ENCODE measurements at places on chromosomes 2 and 18. TPM values are rescaled to one million over a fixed set of nuclear protein-coding genes. Genes with fewer than 3 reads are reported as not detected.

KCMF1 gene
- 50.8 TPM for polyA plus RNA-seq

FSIP2 gene
- 1.9 TPM for polyA plus RNA-seq

TUBA3E gene
- 32.0 TPM for polyA plus RNA-seq

WDR35 gene
- 1.8 TPM for polyA plus RNA-seq

TMEM247 gene
- polyA plus RNA-seq, result not detected

SERPINB12 gene
- polyA plus RNA-seq, result not detected

MOCOS gene
- polyA plus RNA-seq, result 6.0 TPM

TANC1 gene
- 8.3 TPM for polyA plus RNA-seq

YWHAQ gene
- polyA plus RNA-seq, result 361 TPM

ZNF638 gene
- 41.2 TPM for polyA plus RNA-seq

VAMP8 gene
- polyA plus RNA-seq, result 213 TPM

THSD7B gene
- polyA plus RNA-seq, result 2.0 TPM

CHRND gene
- polyA plus RNA-seq, result not detected

DNA sequence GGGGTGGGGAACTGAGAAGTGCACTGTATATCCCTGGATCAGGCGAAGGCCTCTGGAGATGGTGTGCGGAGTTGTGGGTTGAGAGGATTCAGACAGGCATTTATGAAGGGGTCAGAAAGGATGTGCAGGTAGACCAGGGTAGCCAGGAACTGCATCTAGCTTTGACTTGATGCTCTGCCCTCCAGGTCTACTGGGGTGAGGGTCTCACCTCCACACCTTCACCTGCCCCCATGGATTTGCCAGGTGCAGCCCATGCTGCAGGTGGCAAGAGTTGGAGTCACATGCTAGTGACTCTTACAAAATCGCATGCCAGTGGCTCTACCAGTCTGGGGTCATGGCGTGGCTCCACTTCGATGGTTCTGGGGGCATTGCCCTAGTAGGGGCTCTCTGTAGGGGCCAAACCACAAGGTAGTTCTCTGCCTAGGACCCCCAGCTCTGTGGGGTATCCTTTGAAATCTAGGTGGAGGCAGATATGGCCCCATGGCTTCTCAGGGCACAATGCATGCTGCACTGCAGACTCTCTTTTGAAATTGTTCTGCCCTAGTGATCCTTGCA lies 18.9 kb upstream of the KCNF1 start:
- DNase-seq, result no peak

GRCh38 chr18:79302120-79302519 lies 93.6 kb upstream of the NFATC1 start:
- DNase-seq, result peak; percentile 36

DNA sequence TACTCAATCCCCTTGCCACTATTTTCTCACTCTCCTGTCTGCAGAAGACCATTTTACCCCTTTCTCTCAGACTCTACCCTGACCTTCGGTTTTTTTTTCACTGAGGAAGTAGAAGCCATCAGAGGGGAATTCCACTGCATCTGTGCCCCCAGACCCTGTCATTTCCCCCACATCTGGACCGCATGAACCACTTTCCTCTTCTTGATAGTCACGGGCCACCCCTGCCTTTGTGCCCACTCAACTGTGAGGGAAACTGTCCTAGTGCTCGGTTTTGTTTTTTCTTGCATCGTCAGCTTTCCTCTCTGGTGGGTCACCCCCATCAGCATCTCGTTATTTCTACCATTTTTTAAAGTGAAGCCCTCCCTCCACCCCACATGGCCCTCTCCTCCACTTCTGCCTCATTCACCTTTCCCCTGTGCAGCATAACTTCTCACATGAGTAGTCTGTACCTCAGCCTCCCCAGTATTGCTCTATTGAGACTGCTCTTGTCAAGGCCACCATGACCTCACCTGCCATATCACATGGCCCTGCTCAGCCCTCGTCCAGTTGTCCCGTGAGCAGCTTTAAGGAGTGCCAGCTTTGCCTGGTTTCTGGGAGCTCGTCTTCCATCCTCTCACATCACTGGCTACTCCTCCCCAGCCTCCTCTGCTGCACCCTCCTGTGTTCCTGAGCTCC lies 32.4 kb downstream of the TMEM87B start:
- DNase-seq, result no peak

DNA sequence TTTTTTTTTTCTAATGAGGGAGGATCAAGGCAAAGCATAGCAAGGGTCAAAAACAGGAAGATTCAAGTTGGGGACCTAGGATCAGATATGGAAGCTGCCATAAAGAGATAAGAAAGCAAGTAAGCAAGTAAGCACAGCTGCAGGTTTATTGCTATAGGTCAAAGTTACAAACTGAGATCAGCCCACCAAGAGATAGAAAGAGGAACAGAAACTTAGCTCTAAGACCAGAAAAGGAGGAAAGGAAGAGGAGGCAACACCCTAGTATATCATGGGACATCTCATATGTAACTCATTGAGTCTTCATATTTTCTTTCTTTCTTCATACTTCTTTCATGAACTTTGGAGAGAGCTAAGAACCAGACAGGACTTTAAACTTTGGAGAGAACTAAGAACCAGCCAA lies 295.9 kb upstream of the CRIM1 start:
- DNase-seq, result peak; percentile 25

- DNase-seq, result peak; percentile 69
Measured at GRCh38 chr18:5601188-5601624, 57.4 kb upstream of the EPB41L3 start.

GRCh38 chr2:105919826-105920225 lies 175.1 kb downstream of the NCK2 start:
- DNase-seq, result peak; percentile 47

DNA sequence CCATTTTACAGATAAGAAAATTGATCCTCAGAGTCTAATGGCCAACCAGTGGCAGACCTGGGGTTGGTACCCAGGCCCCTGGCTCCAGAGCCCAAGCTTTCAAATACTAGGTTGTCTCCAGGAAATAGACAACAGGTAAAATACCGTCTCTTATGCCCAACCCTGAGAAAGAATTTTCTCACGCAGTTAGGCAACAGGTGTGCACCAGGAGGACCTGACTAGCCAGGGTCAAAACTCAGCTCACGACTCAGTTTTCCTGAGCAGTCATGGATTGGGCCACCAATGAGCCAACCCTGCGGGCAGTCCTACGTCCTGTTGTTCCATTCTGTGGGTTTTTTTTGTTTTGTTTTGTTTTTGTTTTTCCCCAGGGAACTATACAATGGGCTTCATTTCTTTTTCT lies 13.5 kb downstream of the TRIB2 start:
- DNase-seq, result no peak

GRCh38 chr2:160268151-160268781 lies 68.2 kb upstream of the ITGB6 start:
- no peak for DNase-seq

GRCh38 chr18:48293954-48294898 lies 115.0 kb downstream of the ZBTB7C start:
- DNase-seq, result no peak

DNA sequence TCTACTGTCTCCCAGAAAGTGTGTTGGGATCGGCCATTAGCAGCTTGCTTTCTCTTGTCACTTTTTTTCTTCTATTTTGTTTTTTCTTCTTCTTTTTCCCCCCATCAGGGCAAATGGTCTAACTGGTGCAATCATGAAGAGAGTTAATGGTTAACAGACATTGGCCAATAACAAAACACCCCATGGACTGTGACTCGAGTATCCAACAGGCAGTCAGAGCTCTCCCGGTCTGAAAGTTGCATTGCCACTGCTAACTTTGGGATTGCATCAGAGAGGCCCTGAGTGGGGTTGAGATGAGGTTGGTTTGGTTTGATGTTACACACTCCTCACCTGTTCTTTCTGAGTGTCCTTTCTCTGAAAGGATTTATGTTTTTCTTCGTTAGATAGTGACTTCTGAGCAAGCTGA lies 12.9 kb upstream of the SNORC start:
- DNase-seq, result peak; percentile 75

- no peak for DNase-seq
Measured at GRCh38 chr18:36756242-36756641, 72.6 kb downstream of the TPGS2 start.

DNA sequence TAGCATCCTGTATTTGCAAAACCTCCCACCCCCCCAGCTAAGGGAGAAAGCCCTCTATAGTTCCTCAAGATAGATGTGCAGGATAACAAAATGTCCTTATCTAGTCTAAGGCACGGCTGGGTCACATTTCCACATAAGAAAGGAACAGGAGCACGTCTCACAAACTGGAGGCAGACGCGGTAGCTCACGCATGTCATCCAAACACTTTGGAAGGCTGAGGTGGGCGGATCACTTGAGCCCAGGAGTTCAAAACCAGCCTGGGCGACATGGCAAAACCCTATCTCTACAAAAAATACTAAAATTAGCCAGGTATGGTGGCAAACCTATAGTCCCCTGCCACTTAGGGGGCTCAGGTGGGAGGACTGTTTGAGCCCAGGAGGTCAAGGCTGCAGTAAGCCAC lies 9.3 kb downstream of the SF3B1 start:
- no peak for DNase-seq

DNA sequence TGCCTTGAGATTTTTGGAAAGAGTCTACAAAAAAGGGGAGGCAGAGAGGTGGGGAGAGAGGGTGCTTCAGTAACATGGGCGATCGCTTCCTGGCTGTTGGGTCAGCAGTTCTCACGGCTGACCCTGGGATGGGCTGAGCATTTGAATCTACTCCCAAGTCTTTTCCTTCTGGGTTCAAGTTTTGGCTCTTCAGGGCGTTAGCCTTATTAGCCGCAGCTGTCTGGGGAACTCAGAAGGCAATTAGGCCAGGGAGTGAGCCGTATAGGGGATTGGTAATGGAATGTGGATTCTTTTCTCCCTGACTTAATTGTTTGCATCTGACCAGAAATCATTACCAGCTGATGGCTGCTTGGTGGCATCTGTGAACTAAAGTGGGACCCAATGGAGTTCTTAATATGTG lies 250.5 kb upstream of the SKOR2 start:
- DNase-seq, result no peak

DNA sequence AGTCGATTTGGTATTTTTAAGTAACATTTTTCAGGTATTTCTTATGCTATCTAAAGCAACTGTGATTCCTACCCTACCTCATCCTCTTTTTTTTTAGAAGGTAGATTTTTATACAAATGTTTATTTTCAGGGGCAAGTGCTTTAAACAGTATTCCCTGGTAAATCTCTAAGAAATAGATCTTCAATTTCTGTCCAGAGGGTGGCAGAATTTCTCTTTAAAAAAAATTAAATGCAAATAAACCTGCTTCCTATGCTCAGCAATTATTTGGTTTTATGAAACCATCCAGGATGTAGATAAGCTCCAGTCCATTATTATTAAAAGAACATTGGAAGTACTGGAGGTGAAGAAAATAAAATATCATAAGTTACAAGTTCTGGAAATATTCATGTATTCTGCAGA lies 191.9 kb downstream of the MYO3B start:
- peak; percentile 19 for DNase-seq

Data from hepatocyte (in vitro differentiated cells).